Prostate gland (tissue), 2 donors: ENCODE measurements at places on chromosomes 11 and 22. TPM values are rescaled to one million over a fixed set of nuclear protein-coding genes. Genes with fewer than 3 reads are reported as not detected.

DNA sequence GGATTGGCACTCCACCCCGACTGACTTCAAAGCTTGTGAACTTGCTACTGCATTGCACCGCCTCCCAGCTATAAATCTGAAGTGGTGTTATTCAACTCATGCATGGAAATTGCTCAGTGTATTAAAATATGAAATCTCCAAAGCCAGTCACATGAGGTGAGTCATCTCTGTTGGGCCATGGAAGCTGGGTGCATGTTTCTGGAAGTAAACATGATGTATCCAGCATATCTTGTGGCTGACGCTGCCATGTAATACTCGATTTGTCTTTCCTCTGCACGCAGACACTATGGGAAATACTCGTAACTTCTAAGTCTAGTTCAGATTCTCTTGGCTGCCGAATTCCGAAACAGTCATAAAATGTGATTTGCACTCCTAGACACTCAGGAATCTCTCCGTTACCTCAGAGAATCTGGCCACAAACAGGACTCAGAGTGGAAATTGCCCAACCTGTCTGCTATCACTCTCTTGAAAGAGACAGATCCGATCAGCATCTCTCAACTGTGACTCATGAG lies 154.9 kb upstream of the MPPED2 start:
- no peak overlapping the region for H3K4me3 ChIP-seq
- no peaks in the 10 kb centered on the region for H3K27me3 ChIP-seq
- no peaks in the 10 kb centered on the region for H3K36me3 ChIP-seq
- no peaks in the 10 kb centered on the region for H3K4me1 ChIP-seq
- DNase-seq, result no peak
- H3K27ac ChIP-seq, result no peak overlapping the region

The C22orf23 gene
- total RNA-seq, result 9.7 TPM

The SLC22A9 gene
- not detected for total RNA-seq

DNA sequence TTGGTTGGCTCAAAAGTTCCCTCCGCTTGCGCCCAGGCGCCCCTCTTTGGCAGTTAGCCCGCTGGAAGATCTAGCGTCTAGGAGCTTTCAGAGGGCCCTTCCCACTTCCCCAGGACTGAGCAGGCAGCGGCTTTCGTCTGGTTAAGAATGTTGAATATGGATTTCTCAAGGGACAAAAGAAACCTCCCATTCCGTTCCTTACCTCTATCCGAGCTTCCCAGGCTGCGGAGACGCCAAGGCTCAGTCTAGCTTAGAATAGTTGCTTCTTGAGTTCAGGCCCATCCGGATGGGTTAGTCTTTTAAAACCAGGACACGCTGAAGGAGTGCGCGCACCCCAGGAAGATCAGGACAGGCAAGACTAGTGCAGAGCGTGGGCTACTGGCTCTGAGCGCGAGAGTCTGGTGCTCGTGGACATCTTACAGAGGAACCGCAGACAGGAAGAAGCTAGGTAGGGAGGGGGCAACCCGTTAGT lies 1.6 kb downstream of the NELL1 start:
- H3K36me3 ChIP-seq, result no peaks in the 10 kb centered on the region
- H3K27ac ChIP-seq, result no peak overlapping the region
- no peak for DNase-seq
- no peaks in the 10 kb centered on the region for H3K27me3 ChIP-seq
- H3K4me1 ChIP-seq, result no peaks in the 10 kb centered on the region

GRCh38 chr11:15175831-15176230 lies 61.1 kb downstream of the INSC start:
- no peak for DNase-seq
- H3K4me3 ChIP-seq, result no peak overlapping the region

The LMO1 gene
- total RNA-seq, result not detected

DNA sequence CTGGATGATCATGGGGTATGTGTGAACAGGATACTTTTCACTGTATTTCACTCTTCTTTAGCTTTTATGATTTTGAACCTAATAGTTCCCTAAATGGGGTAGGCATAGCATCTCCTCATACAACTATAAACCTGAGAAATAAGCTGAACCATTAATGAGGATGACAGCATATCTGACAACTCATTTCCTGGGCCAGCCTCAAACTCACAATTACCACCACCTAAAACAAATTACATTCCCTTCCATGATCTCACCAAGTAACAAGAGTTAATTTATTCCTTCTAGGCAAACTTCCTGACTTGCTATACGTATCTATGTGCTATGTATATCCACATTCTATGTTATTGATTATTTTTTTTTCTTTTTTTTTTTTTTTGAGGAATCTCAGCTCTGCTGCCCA lies 23.0 kb downstream of the SIK3 start:
- no peaks in the 10 kb centered on the region for H3K27me3 ChIP-seq
- H3K4me1 ChIP-seq, result peaks cover 2% of the 10 kb centered on the region
- H3K4me3 ChIP-seq, result no peak overlapping the region
- no peak overlapping the region for H3K27ac ChIP-seq
- DNase-seq, result no peak

The P2RX6 gene
- 5.5 TPM for total RNA-seq

GRCh38 chr11:72221386-72222075 lies 3.0 kb upstream of the INPPL1 start:
- H3K27me3 ChIP-seq, result no peaks in the 10 kb centered on the region
- H3K4me3 ChIP-seq, result no peak overlapping the region
- H3K4me1 ChIP-seq, result peaks cover 8% of the 10 kb centered on the region
- no peak for DNase-seq
- H3K27ac ChIP-seq, result peak overlapping the region; percentile 99
- H3K36me3 ChIP-seq, result no peaks in the 10 kb centered on the region

The GP1BB gene
- 6.8 TPM for total RNA-seq

DNA sequence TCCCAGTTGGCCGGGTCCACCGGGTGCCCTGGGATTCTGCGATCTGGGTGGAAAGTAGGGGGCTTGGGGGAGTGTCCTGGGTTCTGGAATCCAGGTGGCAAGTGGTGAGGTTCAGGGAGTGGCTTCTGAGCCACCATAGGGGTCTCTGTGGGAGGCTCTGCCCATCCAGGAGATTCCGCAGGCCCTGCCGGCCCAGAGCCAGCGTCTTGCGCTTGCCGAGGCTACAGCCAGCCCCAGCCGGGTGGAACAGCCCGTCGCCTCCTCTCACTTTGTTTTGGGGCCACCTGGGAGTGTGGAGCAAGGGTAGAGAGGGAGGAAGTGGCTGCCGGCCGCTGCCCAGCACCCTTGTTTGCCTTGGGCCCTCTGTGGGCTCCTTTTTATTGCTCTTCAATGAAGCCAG lies 60.6 kb upstream of the PPP6R3 start:
- peaks cover 19% of the 10 kb centered on the region for H3K4me1 ChIP-seq
- no peak for DNase-seq

- H3K27ac ChIP-seq, result peak overlapping the region; percentile 99
- H3K4me3 ChIP-seq, result no peak overlapping the region
- no peaks in the 10 kb centered on the region for H3K27me3 ChIP-seq
- no peaks in the 10 kb centered on the region for H3K36me3 ChIP-seq
Observed at GRCh38 chr11:114185436-114185835, 110.8 kb upstream of the NNMT start.

The RAG1 gene
- total RNA-seq, result 0.91 TPM

GRCh38 chr22:46829941-46830715 lies 67.7 kb downstream of the TBC1D22A start:
- no peaks in the 10 kb centered on the region for H3K36me3 ChIP-seq
- peak; percentile 32 for DNase-seq
- H3K27me3 ChIP-seq, result no peaks in the 10 kb centered on the region
- H3K27ac ChIP-seq, result peak overlapping the region; percentile 8
- H3K4me1 ChIP-seq, result no peaks in the 10 kb centered on the region

The OR5I1 gene
- not detected for total RNA-seq

- no peaks in the 10 kb centered on the region for H3K27me3 ChIP-seq
- no peak overlapping the region for H3K4me3 ChIP-seq
- H3K36me3 ChIP-seq, result no peaks in the 10 kb centered on the region
- no peak overlapping the region for H3K27ac ChIP-seq
Observed at GRCh38 chr11:5043380-5043779, 2.9 kb upstream of the OR52J3 start.

The LAYN gene
- total RNA-seq, result 12.8 TPM

GRCh38 chr11:70581991-70582885 lies 183.9 kb downstream of the CTTN start:
- H3K36me3 ChIP-seq, result no peaks in the 10 kb centered on the region
- no peaks in the 10 kb centered on the region for H3K4me1 ChIP-seq
- no peak overlapping the region for H3K27ac ChIP-seq

The GPHA2 gene
- total RNA-seq, result not detected

GRCh38 chr22:40443732-40444131 lies 73.3 kb downstream of the SGSM3 start:
- no peak for DNase-seq
- H3K4me1 ChIP-seq, result no peaks in the 10 kb centered on the region
- no peaks in the 10 kb centered on the region for H3K27me3 ChIP-seq
- no peak overlapping the region for H3K27ac ChIP-seq
- H3K4me3 ChIP-seq, result no peak overlapping the region
- H3K36me3 ChIP-seq, result no peaks in the 10 kb centered on the region

DNA sequence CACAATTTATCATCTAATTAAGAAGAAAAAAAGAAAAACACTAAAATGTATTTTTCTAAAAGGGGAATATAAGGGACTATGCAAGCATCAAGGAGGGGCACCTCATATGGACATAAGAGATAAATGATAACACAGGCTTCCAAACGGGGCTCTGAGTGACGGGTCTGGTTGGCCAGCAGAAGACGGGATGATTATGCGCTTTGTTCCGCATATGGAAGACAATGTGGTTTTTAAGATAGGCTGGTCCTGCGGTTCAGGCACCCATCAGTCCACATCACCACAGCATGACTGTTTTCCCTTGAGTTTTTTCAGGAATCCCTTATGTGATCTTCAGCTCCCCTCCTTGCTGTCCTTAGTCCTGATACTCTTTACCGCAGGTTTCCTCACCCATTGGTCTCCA lies 404.6 kb downstream of the OPCML start:
- H3K4me1 ChIP-seq, result no peaks in the 10 kb centered on the region
- DNase-seq, result no peak
- peaks cover 4% of the 10 kb centered on the region for H3K27me3 ChIP-seq
- no peak overlapping the region for H3K4me3 ChIP-seq
- H3K36me3 ChIP-seq, result no peaks in the 10 kb centered on the region

The SCN3B gene
- 3.5 TPM for total RNA-seq

GRCh38 chr22:42613872-42614301 lies 796 bp downstream of the POLDIP3 start:
- DNase-seq, result no peak
- peaks cover 18% of the 10 kb centered on the region for H3K4me1 ChIP-seq
- peak overlapping the region; percentile 99 for H3K27ac ChIP-seq

DNA sequence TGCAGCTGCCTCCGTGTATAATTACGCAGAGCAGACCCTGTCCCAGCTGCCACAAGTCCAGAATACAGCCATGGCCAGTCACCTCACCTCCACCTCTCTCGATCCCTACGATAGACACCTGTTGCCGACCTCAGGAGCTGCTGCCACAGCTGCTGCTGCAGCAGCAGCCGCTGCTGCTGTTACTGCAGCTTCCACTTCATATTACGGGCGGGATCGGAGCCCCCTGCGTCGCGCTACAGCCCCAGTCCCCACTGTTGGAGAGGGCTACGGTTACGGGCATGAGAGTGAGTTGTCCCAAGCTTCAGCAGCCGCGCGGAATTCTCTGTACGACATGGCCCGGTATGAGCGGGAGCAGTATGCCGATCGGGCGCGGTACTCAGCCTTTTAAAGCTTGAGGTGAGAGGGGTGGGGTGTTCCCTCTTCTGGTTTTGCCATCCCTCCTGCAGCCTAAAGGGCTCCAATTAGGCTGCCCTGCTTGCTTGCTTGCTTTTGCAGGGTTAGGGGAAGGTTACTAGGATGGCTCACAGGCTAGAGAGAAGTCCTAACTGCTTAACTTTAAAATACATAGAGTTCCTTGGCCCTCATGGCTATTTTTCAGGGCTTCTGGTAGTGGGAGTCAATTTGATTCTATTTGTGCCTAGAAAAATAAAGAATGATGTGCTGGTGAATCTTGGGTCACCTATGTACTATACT lies 5.4 kb downstream of the RBM4 start:
- peaks cover 23% of the 10 kb centered on the region for H3K4me1 ChIP-seq
- no peak for DNase-seq
- no peak overlapping the region for H3K4me3 ChIP-seq
- no peaks in the 10 kb centered on the region for H3K27me3 ChIP-seq
- H3K36me3 ChIP-seq, result peaks cover 6% of the 10 kb centered on the region

- H3K36me3 ChIP-seq, result no peaks in the 10 kb centered on the region
- no peak overlapping the region for H3K4me3 ChIP-seq
- H3K27me3 ChIP-seq, result no peaks in the 10 kb centered on the region
- DNase-seq, result peak; percentile 52
- H3K4me1 ChIP-seq, result no peaks in the 10 kb centered on the region
- no peak overlapping the region for H3K27ac ChIP-seq
Observed at GRCh38 chr11:95154514-95154913, 64.9 kb downstream of the ENDOD1 start.

DNA sequence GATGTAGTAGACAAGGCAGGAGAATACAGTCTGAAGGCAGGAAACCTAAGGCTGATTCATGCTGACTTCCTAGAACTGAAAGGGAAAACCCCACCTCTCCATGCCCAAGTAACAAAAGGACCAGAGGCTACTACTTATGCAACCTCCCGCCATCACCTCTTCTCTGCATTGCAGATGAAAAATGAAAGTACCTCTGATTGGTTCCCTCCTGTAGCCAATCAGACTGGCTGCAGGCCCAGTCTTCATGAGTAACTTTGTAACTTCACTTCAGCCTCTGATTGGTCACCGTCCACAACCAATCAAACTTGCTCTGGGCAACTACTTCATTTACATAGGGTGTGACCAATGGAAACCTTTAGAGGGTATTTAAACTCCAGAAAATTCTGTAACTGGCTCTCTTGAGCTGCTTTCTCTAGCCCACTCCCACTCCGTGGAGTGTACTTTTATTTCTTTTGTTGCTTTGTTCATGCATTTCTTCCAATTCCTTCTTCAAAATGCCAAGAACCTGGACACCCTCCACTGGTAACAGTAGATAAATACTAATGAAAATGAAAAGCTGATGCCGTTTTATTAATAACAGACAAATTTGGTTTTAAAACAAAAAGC lies 5.2 kb upstream of the MAP6 start:
- H3K27me3 ChIP-seq, result no peaks in the 10 kb centered on the region
- H3K4me3 ChIP-seq, result no peak overlapping the region
- H3K36me3 ChIP-seq, result no peaks in the 10 kb centered on the region
- H3K4me1 ChIP-seq, result no peaks in the 10 kb centered on the region

DNA sequence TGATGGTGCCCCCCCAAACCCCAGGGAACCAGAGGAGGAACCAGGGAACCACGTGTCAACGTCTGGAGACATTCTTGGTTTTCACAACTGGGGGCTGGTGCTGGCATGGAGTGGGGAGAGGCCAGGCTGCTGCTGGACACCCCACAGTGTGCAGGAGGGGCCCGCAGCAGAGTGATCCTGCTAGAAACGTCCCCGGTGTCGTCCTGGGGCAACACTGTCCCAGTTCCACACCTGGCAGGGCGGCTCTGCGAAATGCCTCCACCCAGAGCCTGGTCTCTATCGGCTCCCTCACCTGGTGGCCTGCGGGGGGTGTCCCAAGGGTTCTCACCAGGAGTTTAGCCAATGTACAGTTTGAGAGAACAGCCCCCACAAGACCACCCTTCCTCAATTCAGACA lies 226.3 kb downstream of the CTTN start:
- H3K4me3 ChIP-seq, result no peak overlapping the region
- DNase-seq, result no peak
- H3K27me3 ChIP-seq, result no peaks in the 10 kb centered on the region
- H3K36me3 ChIP-seq, result no peaks in the 10 kb centered on the region

The RTN4RL2 gene
- 2.0 TPM for total RNA-seq

- no peak overlapping the region for H3K27ac ChIP-seq
- no peaks in the 10 kb centered on the region for H3K27me3 ChIP-seq
- no peak for DNase-seq
- H3K36me3 ChIP-seq, result no peaks in the 10 kb centered on the region
- no peaks in the 10 kb centered on the region for H3K4me1 ChIP-seq
- no peak overlapping the region for H3K4me3 ChIP-seq
Observed at GRCh38 chr11:3893311-3893710, 37.8 kb downstream of the STIM1 start.

- peaks cover 6% of the 10 kb centered on the region for H3K4me1 ChIP-seq
- H3K4me3 ChIP-seq, result no peak overlapping the region
- H3K36me3 ChIP-seq, result no peaks in the 10 kb centered on the region
- no peak for DNase-seq
- H3K27ac ChIP-seq, result no peak overlapping the region
Observed at GRCh38 chr22:44336962-44337677, 24.4 kb upstream of the SHISAL1 start.
